Osteocyte (in vitro differentiated cells): ENCODE measurements at places on chromosomes 11 and 22. TPM values are rescaled to one million over a fixed set of nuclear protein-coding genes. Genes with fewer than 3 reads are reported as not detected.

GRCh38 chr11:2099516-2100349 is 39.5 kb downstream of the IGF2 start:
- H3K4me3 ChIP-seq, result no peak overlapping the region
- H3K4me1 ChIP-seq, result peaks cover 42% of the 10 kb centered on the region
- no peak for DNase-seq
- H3K27ac ChIP-seq, result no peak overlapping the region

GRCh38 chr11:45500451-45500850 is 165.0 kb downstream of the CHST1 start:
- H3K27ac ChIP-seq, result no peak overlapping the region
- no peaks in the 10 kb centered on the region for H3K4me1 ChIP-seq
- no peak for DNase-seq
- H3K36me3 ChIP-seq, result no peaks in the 10 kb centered on the region
- H3K4me3 ChIP-seq, result no peak overlapping the region
- peaks cover 53% of the 10 kb centered on the region for H3K27me3 ChIP-seq

DNA sequence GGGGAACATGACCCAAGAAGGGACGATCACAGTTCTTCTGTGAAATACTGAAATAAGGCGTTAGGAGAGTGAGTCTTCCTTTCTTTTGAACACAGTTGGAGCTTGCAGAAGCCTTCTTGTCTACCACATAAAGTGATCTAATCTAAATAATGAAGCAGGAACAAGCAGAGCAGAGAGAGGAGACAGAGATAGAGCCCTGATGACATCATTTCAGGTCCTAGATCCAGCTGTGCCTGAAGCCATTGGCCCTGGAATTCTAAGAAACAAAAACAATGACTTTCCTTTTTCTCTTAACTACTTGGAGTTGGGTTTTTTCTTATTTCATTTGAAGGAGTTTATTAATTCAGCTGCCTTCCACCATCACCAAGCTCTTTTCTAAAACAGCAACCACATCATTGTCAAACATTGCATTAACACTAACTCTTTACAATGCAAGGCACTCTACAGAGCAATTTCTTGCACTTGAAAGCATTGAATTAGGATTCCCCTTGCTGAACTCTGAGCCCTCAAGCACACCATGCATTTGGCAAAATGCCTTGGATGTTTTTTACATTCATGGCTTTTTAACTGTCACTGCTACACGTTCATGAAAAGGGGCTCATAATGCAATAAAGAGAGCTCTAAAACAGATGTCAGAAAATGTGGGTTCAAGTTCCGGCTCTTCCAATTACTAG is 117.2 kb upstream of the TIMP3 start:
- no peaks in the 10 kb centered on the region for H3K4me1 ChIP-seq
- peaks cover 3% of the 10 kb centered on the region for H3K27me3 ChIP-seq
- no peak for DNase-seq
- H3K27ac ChIP-seq, result no peak overlapping the region
- H3K36me3 ChIP-seq, result no peaks in the 10 kb centered on the region
- no peak overlapping the region for H3K4me3 ChIP-seq

DNA sequence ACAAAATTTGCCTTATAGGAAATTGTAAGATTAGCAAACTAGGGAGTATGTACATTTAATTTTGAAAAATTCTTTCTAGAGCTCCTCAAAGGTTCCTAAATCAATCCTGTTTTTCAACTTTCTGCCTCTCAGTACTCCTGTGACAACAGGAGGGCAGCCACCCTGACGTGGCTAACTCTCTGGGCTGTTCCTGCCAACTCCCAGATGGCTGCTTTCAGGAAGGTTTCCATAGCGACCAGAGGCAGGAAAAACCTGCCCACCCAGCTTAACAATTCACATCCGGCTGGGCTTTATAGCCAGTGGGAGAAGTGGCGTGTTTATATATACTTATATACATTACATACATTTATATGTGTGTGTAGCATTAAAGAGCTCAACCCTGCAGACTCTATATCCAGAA is 26.5 kb downstream of the SGSM3 start:
- peak; percentile 88 for DNase-seq
- H3K4me3 ChIP-seq, result no peak overlapping the region
- H3K27me3 ChIP-seq, result no peaks in the 10 kb centered on the region
- H3K27ac ChIP-seq, result peak overlapping the region; percentile 99
- peaks cover 4% of the 10 kb centered on the region for H3K36me3 ChIP-seq

DNA sequence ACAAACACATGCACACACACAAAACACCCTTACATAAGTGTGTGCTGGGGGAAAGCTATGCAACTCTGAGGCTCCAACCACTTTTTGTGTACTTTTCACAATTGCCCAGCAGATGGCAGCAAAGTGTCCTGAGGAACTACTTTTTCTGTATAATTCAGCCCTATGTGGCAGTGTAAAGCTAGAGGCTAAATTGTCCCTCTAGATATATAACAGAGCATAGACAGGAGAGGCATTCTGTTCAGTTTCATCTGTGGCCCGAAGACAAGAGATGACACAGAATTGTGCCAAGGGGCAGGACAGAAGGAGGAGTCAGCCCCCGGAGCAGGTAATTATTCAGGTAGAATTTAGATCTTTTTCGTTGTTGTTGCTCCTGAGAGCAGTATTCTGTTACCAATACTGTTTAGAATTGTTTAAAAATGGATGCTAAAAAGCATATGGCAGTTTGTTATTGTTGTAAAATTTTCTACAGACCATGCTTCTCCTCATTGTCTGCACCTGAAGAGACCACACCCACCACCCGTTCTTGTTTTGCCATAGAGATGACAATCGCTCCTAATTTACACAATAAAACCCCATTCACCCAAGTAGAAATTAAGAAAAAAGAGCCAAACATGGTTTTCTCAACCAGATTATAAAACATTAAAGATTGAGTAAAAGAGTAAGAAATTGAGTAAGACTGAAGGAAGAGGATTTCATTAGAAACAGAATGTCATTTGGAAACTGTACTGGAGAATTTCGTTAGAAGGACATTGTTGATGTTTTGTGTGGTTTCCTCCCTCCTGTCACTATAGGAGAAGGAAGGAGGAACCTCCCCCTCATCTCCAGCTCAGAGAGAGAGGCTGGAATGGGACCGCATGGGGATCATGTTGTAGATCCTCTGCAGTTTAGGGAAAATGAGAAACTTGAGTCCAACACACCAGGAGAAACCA is 14.5 kb upstream of the MS4A7 start:
- no peak overlapping the region for H3K27ac ChIP-seq
- DNase-seq, result peak; percentile 85
- H3K4me1 ChIP-seq, result peaks cover 3% of the 10 kb centered on the region
- no peaks in the 10 kb centered on the region for H3K36me3 ChIP-seq
- H3K4me3 ChIP-seq, result no peak overlapping the region

- H3K4me1 ChIP-seq, result peaks cover 4% of the 10 kb centered on the region
- H3K36me3 ChIP-seq, result peaks cover 9% of the 10 kb centered on the region
- H3K27ac ChIP-seq, result no peak overlapping the region
- H3K4me3 ChIP-seq, result no peak overlapping the region
- DNase-seq, result no peak
Observed at GRCh38 chr11:92954003-92954402, 15.4 kb upstream of the MTNR1B start.

- no peak overlapping the region for H3K4me3 ChIP-seq
- peaks cover 12% of the 10 kb centered on the region for H3K4me1 ChIP-seq
- no peaks in the 10 kb centered on the region for H3K36me3 ChIP-seq
- peaks cover 11% of the 10 kb centered on the region for H3K27me3 ChIP-seq
- no peak for DNase-seq
Observed at GRCh38 chr22:19522881-19523239, 1.4 kb downstream of the CLDN5 start.

- no peak for DNase-seq
- peaks cover 5% of the 10 kb centered on the region for H3K4me1 ChIP-seq
- no peaks in the 10 kb centered on the region for H3K27me3 ChIP-seq
- H3K4me3 ChIP-seq, result no peak overlapping the region
- H3K27ac ChIP-seq, result no peak overlapping the region
- H3K36me3 ChIP-seq, result no peaks in the 10 kb centered on the region
Observed at GRCh38 chr11:78158987-78159652, 19.7 kb upstream of the ALG8 start.

GRCh38 chr11:79353706-79354105 is 87.1 kb downstream of the TENM4 start:
- no peak for DNase-seq
- peaks cover 5% of the 10 kb centered on the region for H3K27me3 ChIP-seq
- H3K36me3 ChIP-seq, result no peaks in the 10 kb centered on the region
- H3K4me3 ChIP-seq, result no peak overlapping the region

DNA sequence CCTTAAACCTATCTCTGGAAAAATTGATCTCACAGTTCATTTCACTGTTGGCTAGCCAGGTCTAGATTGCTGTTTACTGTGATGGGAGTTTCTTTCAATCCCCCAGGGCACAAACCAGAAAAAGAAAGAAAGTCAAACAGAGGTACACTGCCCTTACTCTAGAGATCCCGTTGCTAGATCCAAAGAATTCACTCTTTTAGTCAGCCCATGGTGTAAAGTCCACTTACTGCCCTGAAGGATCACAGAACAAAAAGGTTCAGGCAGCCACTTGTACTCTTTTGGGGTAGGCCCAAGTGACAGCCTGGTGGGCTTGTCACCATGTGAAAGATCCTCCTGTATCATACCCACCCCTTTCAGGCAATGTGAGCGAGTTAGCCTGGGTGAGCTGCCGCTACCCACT is 162.6 kb upstream of the CCDC179 start:
- peaks cover 19% of the 10 kb centered on the region for H3K27me3 ChIP-seq
- H3K27ac ChIP-seq, result no peak overlapping the region
- no peak for DNase-seq
- peaks cover 4% of the 10 kb centered on the region for H3K4me1 ChIP-seq
- no peaks in the 10 kb centered on the region for H3K36me3 ChIP-seq

DNA sequence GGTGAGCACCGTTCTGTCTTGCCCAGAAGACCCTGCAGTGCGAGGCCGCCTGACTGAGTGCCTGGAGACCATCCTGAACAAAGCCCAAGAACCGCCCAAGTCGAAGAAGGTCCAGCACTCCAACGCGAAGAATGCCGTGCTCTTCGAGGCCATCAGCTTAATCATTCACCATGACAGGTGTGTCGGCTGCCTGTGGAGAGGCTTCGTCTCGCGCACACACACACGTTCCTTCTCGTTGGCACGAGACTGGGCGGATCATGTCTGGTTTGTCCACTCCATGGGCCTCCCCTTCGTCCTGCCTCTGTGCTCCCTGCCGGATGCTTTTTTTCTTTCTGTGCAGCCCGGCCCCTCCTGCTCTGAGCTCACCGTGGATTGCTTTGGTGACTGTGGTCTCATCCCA is 51.1 kb downstream of the MUC6 start:
- no peak for DNase-seq
- peaks cover 36% of the 10 kb centered on the region for H3K36me3 ChIP-seq
- H3K27ac ChIP-seq, result no peak overlapping the region
- H3K4me3 ChIP-seq, result no peak overlapping the region
- H3K27me3 ChIP-seq, result no peaks in the 10 kb centered on the region

- H3K27ac ChIP-seq, result peak overlapping the region; percentile 29
- peaks cover 8% of the 10 kb centered on the region for H3K36me3 ChIP-seq
- peaks cover 38% of the 10 kb centered on the region for H3K4me1 ChIP-seq
- DNase-seq, result no peak
Observed at GRCh38 chr11:102427068-102427467, 25.5 kb downstream of the TMEM123 start.

GRCh38 chr11:124970925-124971324 is 16.9 kb downstream of the CCDC15 start:
- H3K36me3 ChIP-seq, result no peaks in the 10 kb centered on the region
- H3K27ac ChIP-seq, result no peak overlapping the region
- H3K4me1 ChIP-seq, result peaks cover 3% of the 10 kb centered on the region
- no peak overlapping the region for H3K4me3 ChIP-seq
- no peaks in the 10 kb centered on the region for H3K27me3 ChIP-seq

GRCh38 chr11:78268591-78269410 is 80.1 kb downstream of the USP35 start:
- peaks cover 13% of the 10 kb centered on the region for H3K36me3 ChIP-seq
- no peak for DNase-seq
- H3K27ac ChIP-seq, result peak overlapping the region; percentile 70
- H3K4me1 ChIP-seq, result peaks cover 13% of the 10 kb centered on the region
- H3K4me3 ChIP-seq, result no peak overlapping the region

The SPTBN2 gene
- total RNA-seq, result 12.6 and 12.9 TPM in 2 replicates

The EMID1 gene
- total RNA-seq, result 0.42 and 0.51 TPM in 2 replicates

The GUCD1 gene
- 79.3 and 81.5 TPM in 2 replicates for total RNA-seq

The TRIM66 gene
- total RNA-seq, result 10.0 and 10.2 TPM in 2 replicates

The OR56A1 gene
- total RNA-seq, result not detected in 2 replicates

The CD3D gene
- not detected in 2 replicates for total RNA-seq

The TOLLIP gene
- total RNA-seq, result 63.2 and 71.6 TPM in 2 replicates

The GAL3ST1 gene
- total RNA-seq, result 0.21 and 0.46 TPM in 2 replicates

The RFPL2 gene
- total RNA-seq, result not detected in 2 replicates

The CLDN5 gene
- total RNA-seq, result not detected in 2 replicates

The POU2AF2 gene
- total RNA-seq, result not detected in 2 replicates
